ENCODE measurements at places on chromosomes 2 and 18.
A peak's percentile ranks its signal among the peaks of the same experiment; 100 is the strongest.

DNA sequence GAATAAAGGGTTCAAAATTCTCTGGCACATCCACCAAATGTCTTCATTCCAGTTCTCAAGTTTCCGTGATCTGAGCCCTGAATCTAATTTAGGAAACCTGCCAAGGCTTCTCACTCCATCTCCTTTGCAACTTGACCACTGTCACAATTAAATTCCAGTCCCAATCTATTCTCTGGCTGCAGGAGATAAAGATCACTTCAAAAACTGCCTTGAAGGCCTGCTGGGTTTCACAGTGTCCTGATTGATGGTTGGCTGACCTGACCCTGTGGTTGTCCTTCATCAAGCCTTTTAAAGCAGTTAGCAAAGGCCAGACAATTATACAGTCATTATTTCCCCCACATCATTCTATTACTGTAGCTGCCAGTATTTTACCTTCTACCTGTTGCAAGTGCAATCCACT lies 60.3 kb upstream of the DNAJC10 start:
- no peak for DNase-seq

- DNase-seq = no peak
Measured at GRCh38 chr2:94871226-94872087, at the start of gene TEKT4. Gene TEKT4, plus strand, starts transcription at chr2:94871430. Its CDS starts 150 bp downstream, at chr2:94871580.

DNA sequence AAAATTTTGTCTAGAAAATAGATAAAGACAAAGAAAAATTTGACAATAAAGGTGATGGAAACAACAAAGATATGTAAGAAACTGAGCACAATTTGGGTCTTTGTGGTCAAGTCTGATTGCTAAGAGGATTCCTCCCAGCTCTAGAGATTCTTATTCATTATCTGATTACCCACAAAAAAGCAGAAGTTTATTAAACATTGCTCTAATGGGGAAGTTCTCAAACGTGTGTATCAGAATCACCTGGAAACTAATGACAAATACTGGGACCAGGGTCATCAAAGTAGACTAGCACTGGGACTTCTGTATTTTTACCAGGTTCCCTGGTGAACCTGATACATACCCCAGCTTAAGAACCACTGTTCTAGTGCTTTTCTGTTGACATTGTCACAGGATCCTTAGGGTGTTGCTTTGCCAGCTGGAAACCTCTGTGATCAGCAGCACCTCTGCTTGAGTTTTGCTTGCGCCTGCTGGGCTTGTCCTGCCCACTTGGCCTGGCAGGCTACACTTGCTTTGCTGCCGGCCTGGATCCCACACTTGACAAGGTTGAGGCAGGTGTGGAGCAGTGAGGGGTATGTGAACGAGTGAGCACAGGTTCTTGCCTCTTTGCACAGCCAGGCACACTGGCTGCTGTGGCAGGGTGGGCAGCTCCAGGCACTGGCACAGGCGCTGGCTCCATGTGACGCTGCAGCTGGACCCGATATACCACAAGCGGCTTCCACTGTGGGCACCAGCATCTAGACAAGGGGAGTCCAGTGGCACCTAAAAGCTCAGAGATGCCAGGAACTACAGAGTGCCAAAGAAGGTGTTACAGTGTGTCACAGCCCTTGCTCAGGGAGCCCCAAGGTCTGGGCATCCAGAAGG lies 6.2 kb upstream of the GORASP2 start:
- peak; percentile 93 for DNase-seq

DNA sequence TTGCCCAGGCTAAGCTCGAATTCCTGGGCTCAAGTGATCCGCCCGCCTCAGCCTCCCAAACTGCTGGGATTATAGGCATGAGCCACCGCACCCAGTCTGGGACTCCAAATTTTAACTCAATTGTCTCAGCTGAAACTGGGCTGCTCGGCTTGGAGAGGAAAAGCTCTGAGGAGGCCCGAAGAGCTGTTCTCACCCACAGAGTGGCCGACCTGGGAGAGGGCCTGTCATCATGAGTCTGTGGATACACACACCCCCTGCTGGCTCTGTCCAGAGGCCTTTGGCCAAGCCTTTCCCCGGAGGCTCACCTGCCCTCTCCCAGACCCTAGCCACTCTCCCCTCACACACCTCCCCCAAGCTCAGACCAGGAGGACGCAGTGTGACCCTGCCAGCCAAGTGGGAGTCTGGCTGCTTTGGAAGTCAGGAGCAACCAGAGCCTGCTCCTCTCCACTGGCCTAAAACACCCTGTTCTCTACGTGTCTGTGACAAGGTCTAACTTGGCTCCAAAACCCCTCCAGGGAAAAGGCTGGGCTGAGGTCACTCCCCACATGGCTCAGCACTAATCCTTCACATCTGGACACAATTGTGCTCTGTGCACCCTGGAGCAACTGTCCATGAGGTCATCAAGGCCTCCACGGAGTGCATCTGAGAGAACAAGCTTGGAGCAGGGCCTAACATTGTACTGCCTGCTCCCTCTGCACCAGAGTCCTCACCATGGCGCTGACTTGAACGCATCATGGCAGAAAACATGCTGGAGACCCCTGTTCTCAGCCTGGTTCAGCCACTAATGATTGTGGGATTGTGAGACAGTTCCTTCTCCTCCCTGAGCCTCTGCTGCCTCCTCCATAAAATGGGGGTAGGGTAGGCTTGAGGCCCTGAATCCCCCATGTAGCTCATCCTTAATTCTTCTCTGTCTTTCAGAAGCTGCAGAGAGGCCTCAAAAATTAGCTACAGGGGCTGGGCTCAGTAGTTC lies 49.9 kb upstream of the RAB6C start:
- no peak for DNase-seq

GRCh38 chr2:88697370-88698026 lies 6.0 kb downstream of the RPIA start:
- DNase-seq = no peak

DNA sequence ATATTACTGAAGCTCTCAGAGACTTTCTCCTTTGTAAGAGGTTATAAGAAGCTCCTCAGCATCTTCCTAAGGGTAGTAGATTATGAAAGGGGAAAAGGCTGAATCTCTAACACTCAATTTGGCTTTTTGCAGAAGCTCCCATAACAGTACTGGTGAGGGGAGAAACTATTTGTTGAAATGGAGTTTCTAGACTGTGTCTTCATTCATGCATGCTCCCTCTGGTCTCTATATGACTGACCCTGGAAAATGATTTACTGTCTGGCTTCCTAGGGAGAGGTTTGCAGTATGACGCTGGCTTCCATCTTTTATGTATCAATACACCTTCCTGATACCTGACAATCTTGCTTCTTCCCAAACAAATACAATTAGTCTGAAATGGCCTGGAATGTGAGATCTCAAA lies 63.9 kb downstream of the LDAH start:
- DNase-seq = no peak

GRCh38 chr2:61253136-61253535 lies 91.1 kb downstream of the C2orf74 start:
- no peak for DNase-seq

- no peak for DNase-seq
Measured at GRCh38 chr18:46174342-46175041, 70.3 kb downstream of the HAUS1 start.

- DNase-seq = no peak
Measured at GRCh38 chr2:176639671-176640070, 370.4 kb downstream of the MTX2 start.

DNA sequence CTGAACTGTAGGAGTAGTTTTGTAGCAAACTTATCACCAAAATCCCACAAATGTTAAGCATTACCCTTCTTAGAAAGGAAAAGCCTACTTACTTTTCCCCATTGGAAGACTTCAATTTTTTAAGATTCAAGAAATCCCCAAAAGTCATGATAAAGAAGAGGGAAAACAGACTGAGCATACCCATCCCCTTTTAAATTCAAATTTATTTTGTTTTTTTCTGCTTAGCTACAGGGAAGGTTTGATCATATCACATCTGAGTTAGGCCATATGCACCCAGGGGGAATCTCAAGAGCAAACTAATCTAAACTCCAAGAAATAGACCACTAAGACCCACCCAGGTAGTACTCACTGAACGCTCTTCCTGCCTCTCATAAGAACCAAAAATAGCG lies 174.6 kb downstream of the TGIF1 start:
- DNase-seq = no peak

DNA sequence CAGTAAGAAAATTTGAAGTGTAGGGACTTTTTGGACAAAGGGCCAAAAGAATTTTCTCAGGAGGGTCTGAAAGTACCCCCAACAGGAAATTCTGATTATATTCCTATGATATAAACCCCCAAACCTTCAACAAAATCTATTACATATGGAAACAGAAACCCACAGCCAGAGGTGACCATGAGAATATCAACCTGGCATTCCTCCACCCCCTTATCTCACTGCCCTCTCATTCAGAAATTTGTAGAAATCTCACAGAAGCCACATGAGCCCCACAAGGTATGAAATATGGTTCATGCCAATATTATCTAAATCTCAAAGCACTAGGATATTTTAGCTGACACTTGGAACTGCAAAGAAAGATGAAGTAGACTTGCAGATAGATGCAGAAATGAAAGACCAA lies 31.0 kb upstream of the RBBP8 start:
- DNase-seq = no peak

DNA sequence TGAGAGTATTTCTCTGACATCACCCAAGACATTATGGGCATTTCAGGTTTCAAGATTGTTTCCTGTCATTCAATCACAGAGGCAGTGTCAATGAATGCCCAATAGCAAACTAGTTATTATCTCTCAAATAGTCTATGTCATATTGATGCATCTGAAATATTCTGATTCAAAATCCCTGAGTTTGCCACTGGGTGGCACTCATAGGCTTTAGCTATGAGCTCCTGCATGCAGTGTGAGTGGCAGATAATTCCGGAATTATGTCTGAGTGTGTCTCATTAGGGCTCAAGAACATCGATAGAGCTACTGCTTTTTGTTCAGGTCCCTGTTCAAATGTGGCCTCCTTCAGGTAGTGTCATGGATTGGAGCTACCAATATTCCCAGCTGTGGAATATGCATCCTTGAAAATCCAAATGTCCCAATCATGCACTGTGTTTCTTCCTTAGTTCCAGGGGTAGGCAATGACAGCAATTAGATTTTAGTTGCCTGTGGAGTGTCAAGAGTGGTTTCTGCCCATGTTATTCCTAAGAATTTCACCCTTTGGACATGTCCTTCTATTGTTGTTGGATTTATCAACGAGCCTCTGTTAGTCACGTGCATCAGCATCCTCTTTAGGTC lies 7.8 kb upstream of the OR6B3 start:
- peak; percentile 19 for DNase-seq

- DNase-seq = no peak
Measured at GRCh38 chr2:218138047-218138446, 12.2 kb downstream of the CXCR2 start.

DNA sequence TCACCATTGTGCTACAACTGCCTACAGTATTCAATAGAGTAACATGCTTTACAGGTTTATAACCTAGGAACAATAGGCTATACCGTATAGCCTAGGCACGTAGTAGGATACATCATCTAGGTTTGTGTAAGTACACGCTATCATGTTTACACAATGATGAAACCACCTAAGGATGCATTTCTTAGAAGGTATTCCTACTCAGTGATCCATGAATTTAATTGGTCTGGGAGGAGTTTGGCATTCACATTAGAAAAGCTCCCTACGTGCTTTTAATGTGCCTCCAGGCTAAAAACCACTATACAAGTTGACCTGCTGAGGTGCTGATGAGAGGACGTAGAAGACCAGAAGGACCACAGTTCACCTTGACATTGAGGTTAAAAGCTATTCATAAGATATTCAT lies 154.5 kb upstream of the LRRTM1 start:
- no peak for DNase-seq

DNA sequence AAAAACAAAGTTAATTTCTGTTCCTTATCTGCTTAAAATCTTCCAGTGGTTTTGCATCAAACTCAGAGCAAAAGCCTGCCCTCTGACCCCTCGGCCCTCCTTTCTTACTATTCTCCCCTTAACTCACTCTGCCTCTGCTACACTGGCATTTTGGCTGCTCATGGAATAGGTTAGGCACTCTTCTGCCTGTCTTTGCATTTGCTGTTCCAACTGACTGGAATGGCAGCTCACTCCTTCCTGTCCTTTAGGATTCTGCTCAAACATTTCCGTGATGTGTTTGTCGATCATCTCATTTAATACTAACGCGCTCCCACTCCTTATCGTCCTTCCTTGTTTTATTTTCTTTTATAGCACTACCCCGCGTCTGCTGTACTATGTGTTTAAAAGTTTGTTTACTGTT lies 815 bp downstream of the CEBPZ start:
- peak; percentile 6 for DNase-seq

DNA sequence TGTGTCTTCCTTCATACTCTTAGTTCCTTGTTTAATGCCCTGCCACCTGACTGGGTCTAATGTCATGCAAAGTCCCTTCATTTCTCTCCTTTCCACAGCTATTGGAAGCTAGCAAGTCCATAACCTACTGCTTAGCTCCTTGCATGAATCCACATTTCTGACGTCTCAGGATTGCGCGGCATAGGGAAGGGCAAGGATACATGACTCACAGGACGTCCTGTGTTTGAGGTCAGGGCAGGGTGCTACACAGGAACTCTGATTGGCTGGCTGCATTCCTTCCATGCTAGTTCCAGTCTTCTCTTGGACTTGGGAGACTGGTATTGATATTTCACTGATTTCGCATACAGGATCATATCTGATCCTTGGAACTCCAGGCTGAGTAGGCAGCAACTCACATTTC lies 137.9 kb downstream of the CDH2 start:
- no peak for DNase-seq

- DNase-seq = no peak
Measured at GRCh38 chr2:65604246-65604645, 171.8 kb upstream of the SPRED2 start.

DNA sequence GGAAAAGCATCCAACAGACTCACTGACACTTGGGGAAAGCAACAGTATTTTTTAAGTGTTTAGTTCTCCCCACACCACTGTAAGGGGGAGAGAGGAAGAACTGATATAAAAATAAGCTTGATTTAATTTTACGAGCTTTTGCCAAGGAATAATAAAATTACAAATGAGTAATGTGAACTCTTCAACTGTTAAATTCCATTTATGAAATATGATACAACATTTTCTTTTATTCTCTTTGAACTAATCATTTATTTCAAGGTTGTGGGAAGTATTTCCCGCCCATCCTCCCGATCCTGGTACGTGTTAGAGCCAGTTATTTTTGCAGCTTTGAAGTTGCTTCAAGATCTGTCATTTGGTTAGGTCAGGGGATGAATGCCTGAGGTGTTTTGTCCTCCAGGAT lies 35.2 kb downstream of the WDPCP start:
- DNase-seq = no peak

- no peak for DNase-seq
Measured at GRCh38 chr18:55268151-55268601, 308.9 kb upstream of the CCDC68 start.

GRCh38 chr2:26461601-26462023 lies 16.3 kb downstream of the OTOF start:
- DNase-seq = no peak

All from NCI-H510A treated with DMSO at 0.1 percent for 48 hours (cell line).